Hypothalamus (tissue), 51 donors: ENCODE measurements at places on chromosomes 12 and 14.
A peak's percentile ranks its signal among the peaks of the same experiment; 100 is the strongest.

- no peak for DNase-seq
Measured at GRCh38 chr14:25843481-25844470, 754.1 kb downstream of the NOVA1 start.

- DNase-seq = no peak
Measured at GRCh38 chr12:129719416-129719815, 184.4 kb downstream of the TMEM132D start.

DNA sequence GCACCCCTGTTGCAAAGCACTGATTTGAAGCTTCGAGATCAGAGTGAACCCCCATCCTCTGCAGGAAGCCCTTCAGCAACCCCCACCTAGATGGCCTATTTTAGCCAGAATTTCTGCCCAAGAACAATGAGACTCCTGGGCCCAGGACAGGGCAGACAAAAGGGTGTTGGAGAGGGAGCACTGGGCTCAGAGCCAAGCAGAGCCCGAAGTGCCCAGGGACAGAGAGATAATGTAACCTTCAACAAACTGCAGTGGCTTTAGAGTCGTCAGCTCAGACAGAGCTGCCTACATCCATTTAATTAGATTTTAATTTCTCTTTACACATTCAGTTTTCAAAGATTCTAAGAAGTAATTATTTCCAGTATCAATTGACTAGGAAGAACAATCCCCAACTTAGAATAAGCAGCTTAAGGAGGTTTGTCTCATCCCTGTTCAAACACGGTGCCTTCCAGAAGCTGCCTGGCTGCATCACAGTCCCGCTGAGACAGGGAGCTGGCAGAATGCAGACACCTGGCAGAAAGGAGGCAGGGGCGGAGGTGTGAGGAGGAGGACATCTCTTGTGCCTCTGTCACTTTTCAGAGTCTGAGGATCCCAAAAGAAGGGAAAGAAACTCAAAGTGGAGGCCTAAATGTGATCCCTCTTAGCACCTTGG, 504.9 kb upstream of the CCDC196 start:
- DNase-seq = no peak

GRCh38 chr12:120115692-120116440, 687 bp downstream of the RAB35 start:
- DNase-seq = no peak

- DNase-seq = peak; percentile 24
Measured at GRCh38 chr14:70013271-70013873, 134.2 kb downstream of the SMOC1 start.

- no peak for DNase-seq
Measured at GRCh38 chr14:70602254-70602653, 1.8 kb upstream of the MED6 start.

DNA sequence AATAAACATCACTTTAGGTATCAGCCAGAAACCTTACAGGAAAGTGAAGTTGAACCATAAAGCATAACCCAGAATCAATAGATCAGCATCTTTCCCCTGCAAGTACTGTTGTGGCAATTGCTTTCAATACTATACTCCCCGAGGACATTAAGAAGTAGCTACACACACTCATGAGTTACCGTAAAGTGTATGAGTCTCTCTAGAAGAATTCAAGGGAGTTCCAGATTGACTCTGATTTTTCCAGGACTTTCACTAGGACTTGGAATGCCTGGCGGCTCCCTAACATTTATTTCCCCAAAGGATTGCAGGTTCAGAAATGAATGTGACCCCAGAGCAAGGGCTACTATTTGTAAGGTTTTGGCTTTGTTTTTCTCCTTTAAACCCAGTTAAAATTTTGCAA, 465.4 kb upstream of the MDGA2 start:
- no peak for DNase-seq

DNA sequence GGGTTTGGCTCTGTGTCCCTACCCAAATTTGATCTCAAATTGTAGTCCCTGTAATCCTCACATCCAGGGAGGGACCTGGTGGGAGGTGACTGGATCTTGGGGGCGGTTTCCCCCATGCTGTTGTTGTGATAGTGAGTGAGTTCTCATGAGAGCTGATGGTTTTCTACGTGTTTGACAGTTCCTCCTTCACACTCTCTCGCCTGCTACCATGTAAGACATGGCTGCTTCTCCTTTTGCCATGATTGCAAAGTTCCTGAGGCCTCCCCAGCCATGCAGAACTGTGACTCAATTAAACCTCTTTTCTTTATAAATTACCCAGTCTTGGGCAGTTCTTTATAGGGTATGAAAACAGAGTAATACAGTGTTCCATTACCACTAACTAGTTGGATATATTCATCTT, 10.3 kb upstream of the LRRC23 start:
- no peak for DNase-seq

- DNase-seq = no peak
Measured at GRCh38 chr12:20245491-20245890, 122.8 kb upstream of the PDE3A start.

GRCh38 chr12:41336041-41336549, 148.0 kb downstream of the PDZRN4 start:
- DNase-seq = no peak

DNA sequence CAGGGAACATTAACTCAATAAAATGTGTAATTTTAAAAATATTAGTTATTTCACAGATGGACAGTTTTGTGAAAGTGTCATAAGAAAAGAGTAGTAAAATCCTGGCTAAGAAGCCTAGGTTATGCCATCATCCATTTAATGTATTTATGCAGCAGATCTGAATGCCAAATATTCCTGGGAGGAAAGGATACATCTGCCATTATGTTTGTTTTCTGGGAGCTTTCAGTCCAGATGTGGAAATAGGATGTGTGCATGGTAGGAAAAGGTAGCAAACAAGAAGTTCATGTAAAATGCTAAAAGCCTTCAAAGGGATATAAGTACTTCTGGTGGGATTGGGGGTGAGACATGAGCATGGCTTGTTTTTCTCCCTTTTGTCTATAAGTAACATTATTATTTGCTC, 27.0 kb upstream of the CLEC14A start:
- no peak for DNase-seq

DNA sequence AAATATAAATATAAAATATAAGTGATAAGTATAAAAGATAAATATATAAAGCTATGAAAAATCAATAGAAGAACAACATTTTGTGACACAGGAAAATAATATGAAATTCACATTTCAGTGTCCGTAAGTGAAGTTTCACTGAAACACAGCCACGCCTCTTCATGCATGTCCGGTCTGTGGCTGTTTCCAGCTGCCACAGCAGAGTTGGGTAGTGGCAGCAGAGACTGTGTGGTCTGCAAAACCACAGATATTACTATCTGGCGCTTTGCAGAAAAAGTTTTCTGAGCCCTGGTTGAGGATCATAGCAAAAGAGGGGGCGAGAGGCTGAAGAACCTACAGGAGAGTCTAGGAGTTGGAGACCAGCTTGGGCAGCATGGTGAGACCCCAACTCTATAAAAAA, 780 bp downstream of the SERPINA4 start:
- no peak for DNase-seq

GRCh38 chr12:15505616-15506015, 183.3 kb downstream of the PTPRO start:
- no peak for DNase-seq

DNA sequence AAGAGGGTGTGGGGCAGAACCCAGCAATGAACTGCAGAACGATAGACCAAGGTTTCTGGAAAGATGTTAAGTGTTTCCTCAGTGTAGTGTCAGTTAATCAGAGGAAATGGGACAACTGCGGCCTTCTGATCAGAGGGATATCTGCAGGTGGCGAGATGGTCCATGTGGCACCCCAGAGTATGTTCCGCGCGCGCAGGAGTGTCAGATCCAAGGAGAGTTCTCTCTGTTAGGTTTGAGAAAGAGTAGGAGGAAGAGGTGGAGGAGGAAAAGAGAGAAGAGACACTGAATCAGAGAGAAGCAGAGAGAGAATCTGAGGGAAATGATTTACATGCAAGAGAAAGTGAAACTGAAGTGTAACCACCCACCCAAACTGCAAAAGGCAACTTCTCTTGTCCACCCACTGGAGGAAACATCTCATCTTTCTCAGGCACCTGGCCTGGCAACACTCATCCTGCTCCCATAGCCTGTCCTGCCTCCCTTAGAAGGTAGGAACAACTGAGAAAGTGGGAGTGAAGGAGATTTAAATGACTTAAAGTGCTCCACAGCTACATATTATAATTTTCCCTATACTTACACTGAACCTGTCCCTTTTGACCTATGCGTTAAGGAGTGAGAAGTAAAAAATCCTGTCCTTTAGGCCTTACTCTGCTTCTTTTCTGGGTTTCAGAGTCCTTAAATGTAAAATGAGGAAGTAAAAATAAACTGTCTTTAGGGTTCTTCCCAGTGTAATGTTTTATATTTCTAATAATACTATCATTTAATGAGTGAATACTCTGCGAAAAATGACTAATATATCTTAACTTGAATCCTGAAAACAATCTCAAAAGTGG, 6.8 kb upstream of the TESPA1 start:
- no peak for DNase-seq

DNA sequence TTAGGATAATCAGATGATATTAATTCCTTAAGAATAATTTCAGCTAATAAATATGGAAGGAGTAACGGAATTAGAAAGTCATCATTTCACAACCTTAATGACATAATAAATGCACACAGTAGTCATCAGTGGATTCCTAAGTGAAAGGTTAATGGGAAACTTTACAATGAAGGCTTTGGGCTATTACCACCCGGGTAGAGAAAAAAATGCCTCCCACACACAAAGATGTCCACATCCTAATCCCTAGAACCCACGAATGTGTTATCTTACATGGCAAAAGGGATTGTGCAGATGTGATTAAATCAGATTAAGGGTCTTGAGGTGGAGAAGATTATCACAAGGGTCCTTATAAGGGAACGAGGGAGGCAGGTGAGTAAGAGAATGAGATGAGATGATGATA, 5.6 kb downstream of the TMED10 start:
- no peak for DNase-seq

DNA sequence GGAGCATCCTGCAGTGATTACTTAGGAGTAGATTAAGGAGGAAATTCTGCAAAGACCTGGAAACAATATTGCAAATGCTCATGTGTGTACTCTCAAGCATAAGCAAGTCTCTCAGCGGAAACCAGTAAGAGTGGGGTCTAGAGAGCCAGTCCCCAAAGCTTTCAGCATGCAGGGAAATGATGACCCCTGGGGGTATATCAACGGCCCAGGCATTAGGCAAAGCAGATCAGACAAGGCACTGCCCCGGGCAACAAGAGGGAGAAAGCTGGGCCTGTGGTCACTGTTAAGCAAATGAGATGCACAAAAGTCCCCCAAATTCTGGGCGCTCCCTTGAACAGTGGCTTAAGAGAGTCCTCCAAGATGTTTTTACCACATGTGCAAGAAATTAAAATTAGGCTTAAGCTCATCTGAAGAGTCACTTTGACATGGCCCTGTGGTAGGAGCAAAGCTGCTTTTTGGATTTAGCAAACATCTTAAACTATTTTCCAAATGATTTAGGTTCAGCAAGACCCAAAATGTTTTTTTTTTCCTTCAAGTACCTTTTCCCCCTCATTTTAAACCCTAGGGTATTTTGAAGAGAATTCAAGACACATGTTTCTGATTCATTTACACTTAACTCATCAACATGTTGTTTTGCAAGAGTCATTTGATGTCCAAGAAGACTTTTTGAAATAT, 457.1 kb upstream of the TBX3 start:
- DNase-seq = no peak

DNA sequence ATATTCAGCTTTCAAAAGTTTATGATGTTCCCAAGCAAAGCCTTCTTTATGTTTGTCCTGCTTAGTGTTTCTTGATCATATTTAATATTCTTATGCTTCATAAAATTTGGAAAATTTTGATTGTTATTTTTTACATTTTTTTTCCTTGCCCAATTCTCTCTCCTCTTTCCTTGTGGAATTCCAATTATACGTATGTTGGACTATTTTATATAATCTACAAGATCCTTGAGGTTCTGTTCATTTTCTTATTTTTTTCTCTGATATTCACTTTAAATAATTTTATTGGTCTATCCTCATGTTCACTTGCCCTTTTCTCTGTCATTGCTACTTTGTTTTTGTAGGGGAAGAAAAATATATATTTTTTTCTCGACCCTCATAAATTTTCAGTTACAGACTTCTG, 167.7 kb downstream of the DYRK2 start:
- no peak for DNase-seq

GRCh38 chr12:119069147-119069642, 87.9 kb downstream of the SRRM4 start:
- DNase-seq = no peak

DNA sequence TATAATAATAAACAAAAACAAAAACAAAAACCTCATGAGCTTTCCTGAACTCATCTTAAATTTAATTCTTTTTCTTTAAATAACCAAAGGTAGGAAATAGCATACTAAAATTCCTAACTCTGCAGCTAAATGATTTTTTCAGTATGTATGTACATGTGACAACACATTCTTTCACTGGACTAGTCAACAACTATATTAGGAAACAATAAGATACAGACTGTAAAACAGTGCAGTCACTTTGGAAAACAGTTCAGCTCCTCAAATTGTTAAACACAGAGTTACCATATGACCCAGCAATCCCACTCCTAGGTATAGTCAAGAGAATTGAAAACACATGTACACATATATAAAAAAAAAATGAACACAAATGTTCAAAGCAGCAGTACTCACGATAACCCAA, 64.7 kb downstream of the SPPL3 start:
- no peak for DNase-seq

- no peak for DNase-seq
Measured at GRCh38 chr14:61696753-61697318, 1.5 kb downstream of the HIF1A start.

- DNase-seq = no peak
Measured at GRCh38 chr12:80059102-80059501, 40.2 kb upstream of the OTOGL start.

- DNase-seq = no peak
Measured at GRCh38 chr12:71746974-71747611, 7.6 kb upstream of the RAB21 start.

- no peak for DNase-seq
Measured at GRCh38 chr12:41605545-41606305, 417.6 kb downstream of the PDZRN4 start.

DNA sequence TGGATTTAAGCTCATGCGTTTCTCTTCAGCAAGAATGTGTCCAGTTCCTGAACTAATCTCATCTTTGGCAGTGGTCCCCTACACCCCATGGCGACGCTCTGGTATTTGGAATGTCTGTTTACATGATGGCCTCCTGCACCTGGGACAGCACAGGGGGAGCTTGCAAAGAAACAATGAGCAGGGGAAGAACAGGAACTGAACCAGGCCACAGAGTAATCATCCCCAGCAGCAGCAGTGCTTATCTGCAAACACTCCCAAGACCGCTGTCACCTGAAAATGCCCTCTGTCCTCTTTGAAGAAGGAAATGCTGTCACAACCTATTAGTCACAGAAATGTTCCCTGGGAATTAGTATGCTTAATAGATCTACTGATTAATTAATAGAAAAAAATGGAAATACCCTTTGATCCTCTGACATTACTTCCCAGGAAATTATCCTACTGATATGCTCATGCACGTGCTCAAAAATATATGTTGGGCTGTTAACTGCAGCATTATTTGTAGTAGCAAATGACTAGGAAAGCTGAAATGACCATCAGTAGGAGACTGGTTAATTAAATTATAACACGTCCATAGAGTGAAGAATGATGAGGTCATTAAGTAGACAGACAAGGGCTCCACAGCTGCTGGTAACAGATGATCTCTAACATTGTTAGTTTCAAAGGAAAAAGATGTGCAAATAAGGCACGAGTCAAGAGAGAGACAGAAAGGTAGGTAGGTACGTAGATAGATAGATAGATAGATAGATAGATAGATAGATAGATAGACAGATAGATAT, 279.3 kb upstream of the FLRT2 start:
- DNase-seq = no peak
